NCI-H446 treated with DMSO at 0.1 percent for 48 hours (cell line): ENCODE measurements at places on chromosomes 11 and 22.

GRCh38 chr11:117919341-117919740 lies 9.9 kb downstream of the TMPRSS13 start:
- DNase-seq: no peak

DNA sequence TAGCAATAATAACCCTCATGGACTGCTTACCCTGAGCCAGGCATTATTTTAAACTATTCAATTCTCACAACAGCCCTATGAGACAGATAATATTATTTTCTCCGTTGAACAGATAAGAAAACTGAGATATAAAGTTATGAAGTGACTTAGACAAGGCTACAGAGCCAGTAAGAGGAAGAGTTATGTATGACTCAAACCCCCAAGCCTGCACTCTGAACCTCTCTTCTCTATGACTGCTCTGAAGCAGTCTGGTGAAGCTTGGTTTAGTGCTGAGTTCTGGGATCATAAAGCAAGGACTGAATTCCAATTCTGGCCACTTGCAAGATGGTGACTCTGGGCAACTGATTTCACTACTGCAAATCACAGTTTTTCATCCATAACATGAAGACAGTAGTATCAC lies 34.5 kb downstream of the TNKS1BP1 start:
- DNase-seq: no peak

- no peak for DNase-seq
Observed at GRCh38 chr11:121717296-121717695, 264.5 kb upstream of the SORL1-AS1 start.

GRCh38 chr11:70183483-70184176 lies 19.5 kb upstream of the FADD start:
- no peak for DNase-seq

GRCh38 chr22:47593911-47594311 lies 831.5 kb downstream of the TBC1D22A start:
- no peak for DNase-seq

DNA sequence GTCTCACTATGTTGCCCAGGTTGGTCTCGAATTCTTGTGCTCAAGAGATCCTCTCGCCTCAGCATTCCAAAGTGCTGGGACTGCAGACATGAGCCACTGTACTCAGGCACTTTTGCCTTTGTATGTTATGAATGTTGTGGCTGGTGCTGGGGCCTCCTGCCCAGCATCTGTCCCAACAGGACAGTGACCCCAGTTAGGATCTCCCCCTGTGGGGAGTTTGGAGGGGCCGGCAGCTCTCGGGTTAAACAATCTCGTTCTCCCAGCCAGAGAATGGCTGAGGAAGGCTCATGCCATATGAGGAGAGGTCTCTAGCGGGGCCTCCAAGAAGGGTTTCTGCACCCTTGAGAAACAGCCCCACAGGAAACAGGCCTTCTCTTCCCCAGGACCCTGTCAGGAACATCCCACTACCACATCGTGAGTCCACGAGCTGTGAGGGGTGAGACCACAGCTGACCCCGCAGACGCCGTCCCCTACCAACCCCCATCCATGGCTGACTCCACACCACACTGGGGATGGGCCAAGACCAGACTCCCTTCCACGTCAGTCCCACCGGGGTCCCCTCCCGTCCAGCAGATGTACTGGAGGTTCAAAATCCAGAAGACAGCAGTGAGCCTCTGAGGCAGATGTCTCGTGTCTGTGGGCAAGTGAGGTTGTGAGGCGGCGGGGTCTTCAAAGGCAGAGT lies 54.1 kb downstream of the SHANK2 start:
- no peak for DNase-seq

DNA sequence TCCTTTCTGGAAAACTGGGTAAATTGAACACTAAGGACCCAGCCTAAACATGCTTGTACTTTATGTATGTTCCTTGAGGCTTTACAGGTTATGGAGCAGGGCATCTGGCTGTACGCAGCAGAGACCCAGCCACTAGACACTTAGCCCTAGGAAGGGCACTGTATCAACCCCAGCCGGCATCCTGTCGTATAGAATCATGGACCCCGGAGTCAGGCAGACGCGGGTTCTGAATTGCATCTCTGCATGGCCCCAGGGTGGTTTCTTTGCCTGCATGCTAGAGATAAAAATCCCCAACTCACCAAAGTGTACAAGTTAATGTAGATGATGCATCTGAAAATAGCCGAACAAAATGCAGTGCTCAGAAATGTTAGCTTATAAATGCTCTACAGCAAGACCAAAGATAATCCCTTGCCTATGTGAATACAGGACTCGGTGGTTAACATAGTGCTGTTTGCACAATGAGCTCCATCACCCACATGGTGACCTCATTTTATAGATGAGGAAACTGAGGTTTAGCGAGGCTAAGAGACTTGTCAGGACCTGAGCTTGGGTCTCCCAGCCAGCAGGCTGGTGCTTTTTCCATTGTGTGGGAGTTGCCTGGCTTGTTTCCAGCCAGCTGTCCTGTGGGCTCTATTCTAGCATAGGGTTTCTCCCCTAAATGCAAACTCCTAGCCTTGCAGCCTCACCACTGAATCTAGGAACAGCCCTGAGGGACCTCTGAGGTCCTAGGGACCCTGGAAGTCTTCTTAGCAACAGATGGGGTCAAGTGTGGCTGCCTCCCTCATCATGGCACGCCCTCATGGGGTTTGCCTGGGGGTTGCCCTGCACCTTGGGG lies 7.3 kb downstream of the CD6 start:
- DNase-seq: no peak

- DNase-seq: no peak
Observed at GRCh38 chr11:114713756-114714155, 35.4 kb downstream of the NXPE2 start.

DNA sequence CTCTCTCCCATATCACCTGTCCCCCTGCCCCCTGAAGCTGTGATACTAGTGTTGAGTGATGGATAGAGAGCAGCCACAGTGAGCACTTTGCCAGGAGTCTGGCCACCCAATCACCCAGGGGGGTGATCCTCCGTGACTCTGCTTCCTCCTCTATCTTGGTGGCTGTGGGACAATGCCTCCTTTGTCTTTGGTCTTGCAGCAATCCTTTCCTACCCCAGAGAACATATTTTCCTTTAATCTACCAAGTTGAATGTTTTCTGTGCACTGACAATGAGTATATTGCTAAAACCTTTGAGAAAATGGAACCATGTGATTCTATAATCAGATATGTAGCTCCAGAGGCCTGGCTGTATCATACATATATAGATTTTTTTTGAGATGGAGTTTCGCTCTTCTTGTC lies 58.1 kb upstream of the HEPHL1 start:
- DNase-seq: no peak

DNA sequence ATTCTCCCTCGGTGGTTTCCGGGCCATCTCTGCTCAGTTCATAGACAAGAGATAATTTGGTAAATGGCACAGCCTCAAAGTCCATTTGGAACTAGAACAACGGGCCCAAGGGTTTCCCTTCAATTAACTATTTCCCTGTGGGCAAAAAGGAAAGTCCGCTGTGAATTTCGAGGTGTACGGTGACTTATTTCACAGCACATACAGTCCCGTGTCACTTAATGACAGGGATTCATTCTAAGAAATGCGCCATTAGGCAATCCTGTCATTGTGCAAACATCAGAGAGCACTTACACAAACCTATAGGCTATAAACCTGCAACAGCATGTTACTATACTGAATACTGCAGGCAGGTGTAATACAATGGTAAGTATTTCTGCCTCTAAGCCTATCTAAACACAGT lies 551.6 kb downstream of the OPCML start:
- no peak for DNase-seq

DNA sequence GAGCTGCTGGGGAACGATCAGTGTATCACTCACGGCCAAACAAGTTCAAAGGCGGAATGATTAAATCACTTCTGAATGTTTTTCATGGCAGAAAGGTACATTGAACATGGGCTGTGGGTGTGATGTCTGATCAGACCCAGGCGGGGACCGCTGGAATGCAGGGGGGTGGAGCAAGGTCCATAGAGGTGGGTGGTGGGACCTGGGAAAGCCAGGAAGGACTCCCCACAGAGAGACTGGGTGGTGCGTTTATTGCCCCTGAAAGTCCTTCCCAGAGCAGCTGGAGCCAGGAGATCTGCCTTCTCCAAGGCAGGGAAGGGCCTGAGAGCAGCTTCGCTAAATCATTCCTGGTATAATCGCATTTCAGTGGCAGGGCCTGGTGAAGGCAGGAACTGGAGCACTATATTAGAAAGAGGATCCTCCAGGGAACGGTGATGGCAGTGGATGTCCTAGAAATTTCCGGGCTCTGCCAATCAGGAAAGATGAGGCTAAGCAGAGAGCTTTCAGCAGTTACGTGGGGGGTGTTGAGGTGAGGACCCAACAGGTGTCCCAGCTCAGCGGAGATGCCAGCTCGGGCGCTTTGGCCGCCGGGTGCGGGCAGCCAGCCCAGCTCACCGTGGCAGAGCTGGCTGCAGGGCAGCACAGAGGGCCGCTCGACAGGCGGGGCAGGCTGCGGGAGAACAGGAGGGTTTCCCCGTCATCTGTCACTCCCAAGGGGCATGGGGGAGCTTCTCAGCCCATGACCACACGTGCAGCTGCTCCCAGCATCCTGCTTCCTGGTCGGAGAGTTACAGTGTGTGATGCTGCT lies 271.7 kb downstream of the CTTN start:
- no peak for DNase-seq

GRCh38 chr22:47030143-47030661 lies 267.8 kb downstream of the TBC1D22A start:
- DNase-seq: no peak

- DNase-seq: no peak
Observed at GRCh38 chr11:36288442-36289225, 590 bp downstream of the COMMD9 start.

DNA sequence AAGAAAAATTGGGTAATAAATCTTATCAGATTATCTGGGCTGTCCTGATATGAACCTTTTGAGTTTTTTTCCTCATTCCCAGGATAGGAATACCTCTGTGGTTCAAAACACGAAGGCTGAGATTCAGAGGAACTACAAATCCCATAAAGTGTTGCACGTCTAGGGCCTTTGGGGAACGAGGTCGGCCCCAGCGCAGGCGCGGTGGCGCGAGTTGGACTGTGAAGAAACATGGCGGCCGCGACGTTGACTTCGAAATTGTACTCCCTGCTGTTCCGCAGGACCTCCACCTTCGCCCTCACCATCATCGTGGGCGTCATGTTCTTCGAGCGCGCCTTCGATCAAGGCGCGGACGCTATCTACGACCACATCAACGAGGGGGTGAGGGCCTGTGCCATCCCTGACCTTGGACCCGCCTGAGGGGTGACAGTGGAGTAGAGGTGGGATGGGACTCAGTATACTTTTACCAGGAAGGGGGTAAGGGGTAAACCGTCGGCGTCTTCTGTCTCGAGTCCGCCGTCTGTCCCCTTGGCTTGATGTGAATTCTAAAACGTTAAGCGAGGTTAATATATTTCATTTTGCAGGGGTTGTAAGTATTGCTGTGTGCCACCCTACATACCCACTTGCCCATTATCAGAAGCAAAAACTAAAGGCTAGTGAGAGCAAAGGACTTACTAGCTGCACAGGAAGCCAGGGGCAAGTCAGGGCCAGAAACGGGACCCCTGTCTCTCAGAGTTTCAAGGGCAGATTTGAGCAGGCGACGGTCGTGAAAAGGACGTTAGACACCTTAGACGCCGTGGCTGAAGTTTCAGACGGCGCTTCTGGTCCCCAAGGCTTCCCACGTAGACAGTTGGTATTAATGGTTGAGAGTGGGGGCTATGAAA lies at the start of gene UQCR10:
Gene UQCR10 (plus strand): TSS at position 199 of the 881 bp plus-strand sequence. CDS start 30 bp downstream, at position 229.
- DNase-seq: peak; percentile 90

DNA sequence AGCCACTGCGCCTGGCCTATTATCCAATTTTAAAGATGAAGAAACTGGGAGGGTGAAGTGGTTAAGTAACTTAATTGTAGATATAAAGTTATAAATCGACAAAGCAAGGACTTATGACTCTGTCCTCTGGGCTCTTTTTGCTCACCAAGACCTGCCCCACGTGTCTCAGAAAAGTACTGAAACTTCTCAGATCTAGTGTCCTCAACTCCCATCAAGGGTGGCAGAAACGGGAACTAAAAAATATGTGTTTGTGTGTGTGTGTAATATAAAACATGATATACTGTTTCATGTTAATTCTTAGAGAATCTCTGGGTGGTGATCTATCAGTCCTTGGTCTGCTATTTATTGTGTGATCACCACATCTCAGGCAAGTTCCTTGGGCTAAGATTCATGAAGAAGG lies 104.9 kb downstream of the GAB2 start:
- no peak for DNase-seq

DNA sequence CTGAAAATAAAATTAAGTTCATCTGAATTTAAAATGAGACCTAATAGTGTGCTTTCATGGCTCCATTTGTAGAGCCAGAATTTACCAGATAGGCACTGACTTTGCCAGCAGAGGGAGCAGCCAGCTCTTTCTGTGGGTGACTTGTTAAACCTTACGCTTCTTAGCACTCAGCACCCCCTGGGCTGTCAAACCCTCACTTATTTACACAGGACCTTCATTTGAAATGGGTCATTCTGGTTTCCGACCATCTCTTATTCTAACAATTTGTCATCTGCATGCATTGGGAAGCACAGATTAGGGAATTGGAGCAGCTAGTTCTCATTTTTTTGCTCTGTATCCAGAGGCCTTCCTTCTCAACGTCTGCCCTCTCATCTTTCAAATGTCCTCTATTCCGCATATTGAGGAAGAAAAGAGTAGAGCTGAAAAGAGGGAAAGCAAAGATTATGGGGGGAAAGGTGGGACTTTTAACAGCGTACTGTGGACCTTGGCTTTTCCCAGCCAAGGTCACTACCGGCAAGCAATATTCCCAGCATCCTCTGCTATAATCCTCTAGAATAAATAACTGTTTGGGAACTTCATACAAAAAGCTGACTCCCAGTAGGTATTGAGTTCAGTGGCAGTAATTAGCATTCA lies 3.1 kb downstream of the ASRGL1 start:
- DNase-seq: peak; percentile 23

DNA sequence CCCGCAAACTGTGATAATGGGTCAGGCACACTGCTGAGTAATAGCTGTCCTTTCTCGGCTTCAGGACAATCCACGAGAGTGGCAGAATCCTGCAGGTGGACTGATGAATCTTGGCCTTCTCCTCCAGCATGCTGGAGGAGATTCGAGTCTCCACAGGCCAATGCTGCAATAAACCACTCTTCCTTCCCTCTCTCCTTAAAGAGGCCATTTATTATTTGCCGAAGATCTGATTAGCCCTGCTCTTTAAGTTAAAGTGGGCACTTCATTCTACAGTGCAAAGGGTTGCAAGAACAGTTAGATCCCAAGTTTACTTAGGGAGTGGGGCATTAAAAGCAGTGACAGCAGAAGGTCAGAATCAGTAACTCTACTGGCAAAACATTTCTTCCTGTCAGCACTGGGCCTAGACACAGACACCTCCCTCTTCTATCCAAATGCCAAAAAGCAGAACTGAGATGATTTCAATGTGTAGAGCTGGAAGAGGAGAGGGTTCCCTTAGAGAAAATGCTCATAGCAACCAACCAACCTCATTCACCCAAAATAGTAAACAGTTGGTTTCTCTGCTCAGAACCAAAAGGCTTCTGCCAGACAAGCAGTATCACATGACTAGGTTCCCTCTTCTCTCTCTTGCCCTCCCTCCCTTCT lies 121.7 kb downstream of the SGSM3 start:
- no peak for DNase-seq

DNA sequence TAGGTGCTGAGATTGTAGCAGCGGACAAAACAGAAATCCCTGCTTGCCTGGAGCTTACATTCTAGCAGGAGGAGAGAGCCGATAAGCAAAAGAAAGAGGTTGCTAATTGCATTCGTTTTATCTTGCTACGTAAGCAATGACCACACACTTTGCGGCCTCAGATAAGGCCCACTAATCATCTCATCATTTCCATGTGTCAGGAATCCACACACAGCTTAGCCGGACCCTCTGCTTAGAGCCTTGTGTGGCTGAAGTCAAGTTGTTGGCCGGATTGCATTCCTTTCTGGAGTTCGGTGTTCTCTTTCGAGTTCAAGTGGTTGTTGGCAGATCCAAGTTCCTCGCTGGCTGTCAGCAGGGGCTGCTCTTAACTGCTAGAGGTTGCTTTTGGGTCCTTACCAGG lies 101.6 kb downstream of the CHST1 start:
- no peak for DNase-seq
